Stimulated activated CD4-positive, alpha-beta T cell treated with anti-CD3 and anti-CD28 coated beads, Interleukin-2, amount 100 ng/mL, for 48 hours (primary cell): ENCODE measurements at places on chromosomes 3 and 15.

DNA sequence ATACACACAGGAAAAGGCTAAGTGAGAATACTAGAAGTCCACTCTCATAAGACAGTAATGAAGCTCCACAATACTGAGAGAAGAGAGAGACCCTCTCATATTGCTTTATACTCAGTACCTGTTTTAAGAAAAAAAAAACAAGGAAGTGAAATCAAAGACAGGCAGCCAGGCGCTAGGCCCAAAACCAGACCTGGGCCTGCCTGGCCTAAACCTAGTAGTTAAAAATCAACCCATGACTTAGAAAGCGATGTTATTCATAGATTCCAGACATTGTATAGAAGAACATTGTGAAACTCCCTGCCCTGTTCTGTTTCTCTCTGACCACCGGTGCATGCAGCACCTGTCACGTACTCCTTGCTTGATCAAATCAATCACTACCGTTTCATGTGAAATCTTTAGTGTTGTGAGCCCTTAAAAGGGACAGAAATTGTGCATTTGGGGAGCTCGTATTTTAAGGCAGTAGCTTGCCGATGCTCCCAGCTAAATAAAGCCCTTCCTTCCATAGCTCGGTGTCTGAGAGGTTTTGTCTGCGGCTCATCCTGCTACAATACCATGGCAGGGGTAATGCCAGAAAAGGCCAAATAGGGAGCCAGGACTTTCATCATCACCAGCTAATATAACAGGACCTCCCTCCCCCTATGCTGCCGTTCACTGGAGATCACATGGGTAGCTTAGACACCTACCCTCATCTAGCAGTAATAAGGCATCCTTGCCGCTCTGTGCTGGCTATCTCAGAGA lies 1294.1 kb downstream of the NSUN3 start:
- no peak for DNase-seq

DNA sequence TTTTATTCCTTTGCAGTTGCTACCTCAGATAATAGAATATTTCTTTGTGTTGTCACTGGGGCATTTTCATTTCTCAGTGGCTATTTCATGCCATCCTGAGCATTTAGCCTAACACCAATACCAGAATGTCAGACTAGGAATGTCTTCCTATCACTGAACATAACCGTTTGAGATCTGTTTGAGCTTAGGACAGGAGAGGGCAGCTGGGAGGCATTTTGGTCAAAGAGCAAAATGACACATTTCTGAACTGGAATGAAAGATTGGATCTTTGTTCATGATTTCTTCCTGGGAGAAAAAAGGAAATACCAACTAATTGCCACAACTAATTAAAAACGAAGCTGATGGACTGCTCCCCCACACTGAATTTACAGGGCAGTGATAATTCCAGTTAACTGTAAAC lies 921.3 kb upstream of the NR2F2 start:
- DNase-seq = no peak

DNA sequence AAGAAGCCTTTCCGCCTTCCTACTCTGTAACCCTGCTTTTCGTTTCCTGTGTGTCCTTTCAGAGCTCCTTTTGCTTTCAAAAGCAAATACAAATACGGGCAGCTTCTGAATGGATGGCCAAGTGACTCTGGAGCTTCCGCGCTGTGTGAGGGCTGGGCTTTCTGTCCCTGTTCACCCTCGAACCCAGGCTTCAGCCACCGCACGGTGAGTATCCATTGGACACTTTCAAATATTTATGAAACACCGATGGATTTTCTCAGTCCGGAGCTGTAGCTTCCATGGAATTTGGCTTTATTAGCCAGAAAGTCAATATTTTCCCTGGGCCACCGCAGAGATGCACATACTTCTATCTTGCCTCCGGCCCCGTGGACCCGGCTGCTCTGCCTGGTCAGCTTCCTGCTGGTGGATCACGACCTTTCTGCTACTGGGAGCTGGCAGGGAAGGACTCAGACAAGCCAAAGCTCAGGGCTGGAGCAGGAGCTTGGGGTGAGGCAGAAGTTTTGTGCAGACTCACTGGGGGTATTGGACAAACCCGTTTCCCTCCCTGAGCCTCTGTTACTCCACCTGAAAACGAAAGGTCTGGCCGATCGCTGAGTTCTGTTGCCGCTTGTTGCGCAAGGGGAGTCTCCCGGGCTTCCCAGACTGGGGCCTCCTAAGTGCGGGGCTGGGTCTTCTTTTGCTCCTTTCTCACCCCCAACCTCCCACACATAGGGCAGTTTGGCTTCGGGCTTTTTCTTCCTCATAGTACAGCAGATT lies 63.6 kb downstream of the LINGO1 start:
- no peak for DNase-seq

GRCh38 chr3:16741103-16741758 lies 136.0 kb upstream of the DAZL start:
- peak; percentile 17 for DNase-seq

- no peak for DNase-seq
These were observed 17.2 kb upstream of the PRICKLE2 start for GRCh38 chr3:64242435-64242834.

- DNase-seq = no peak
These were observed 23.3 kb downstream of the RASGRF1 start for GRCh38 chr15:79067072-79067833.

DNA sequence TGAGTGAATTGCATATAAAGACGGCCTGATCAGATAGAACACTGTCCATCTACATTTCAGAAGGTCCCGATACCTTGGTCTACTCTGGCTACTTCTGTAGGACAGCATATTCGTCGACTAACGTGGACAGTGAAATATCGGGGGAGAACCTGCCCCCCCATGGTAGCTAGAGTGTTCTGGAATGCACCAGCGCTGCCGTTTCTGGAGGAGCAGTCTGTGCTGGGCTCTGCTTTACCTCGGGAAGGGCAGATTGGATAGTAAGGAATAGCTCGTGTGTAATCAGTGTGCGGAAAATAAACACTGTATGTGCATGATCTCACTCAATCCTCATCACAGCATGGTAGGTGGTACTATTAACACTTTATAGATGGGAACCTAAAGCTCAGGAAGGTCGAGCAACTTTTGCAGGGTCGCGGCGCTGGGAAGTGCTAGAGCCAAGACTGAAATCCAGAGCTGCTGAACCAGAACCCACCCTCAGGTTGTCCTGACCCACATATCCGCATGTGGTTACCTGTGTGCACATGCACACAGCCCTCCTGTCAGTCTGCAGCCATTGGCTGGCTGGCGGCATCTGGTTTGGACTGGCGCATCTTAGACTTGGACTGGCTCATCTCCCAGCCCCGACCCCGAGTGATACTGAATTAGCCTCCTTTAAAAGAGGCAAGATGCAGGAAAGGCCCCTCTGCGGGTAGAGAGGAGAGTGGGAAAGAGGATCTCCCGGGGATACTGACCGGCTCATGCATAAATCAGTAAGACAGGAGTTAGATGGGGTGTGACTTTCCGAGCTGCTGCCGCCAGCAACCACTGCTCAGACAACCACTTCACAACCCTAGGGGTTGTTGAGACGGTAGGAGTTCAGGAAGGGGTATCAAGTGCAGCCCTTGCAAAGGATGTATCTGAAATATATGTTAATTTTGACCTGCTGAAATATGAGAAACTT lies 155.0 kb upstream of the BHLHE40 start:
- no peak for DNase-seq

DNA sequence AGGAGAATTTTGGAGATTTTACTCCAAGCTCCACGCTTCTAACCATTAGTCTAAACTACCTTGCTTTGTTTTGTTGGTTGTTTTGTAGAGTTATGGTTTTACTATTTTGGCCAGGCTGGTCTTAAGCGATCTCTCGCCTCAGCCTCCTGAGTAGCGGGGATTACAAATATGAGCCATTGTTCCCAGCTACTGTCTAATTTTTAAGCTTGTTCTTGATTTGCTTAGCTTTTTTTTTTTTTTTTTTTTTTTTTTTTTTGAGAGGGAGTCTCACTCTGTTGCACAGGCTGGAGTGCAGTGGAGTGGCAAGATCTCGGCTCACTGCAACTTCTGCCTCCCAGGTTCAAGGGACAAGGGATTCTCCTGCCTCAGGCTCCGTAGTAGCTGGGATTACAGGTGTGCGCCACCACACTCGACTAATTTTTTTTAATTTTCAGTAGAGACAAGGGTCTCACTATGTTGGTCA lies 28.5 kb downstream of the EFCAB12 start:
- no peak for DNase-seq

- no peak for DNase-seq
These were observed 3.6 kb upstream of the CD276 start for GRCh38 chr15:73680549-73680948.

DNA sequence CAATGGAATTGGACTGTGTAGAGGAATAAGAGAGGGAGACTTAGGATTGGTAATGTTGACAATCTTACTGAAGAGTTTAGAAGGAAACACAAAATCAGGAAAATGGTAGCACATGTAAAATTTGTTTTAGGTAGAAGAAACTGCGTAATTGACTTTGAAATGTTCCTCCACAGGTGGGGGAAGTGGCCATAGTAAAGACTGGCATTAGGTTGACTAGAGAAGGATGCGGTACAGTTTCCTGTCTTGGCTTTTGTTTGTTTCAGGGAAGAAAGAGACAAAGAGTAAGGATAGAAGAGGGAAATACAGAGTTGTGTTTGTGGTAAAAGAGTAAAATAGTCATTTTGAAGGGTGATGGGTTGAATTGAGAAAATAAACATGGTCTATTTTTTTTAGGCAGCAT lies 253.6 kb upstream of the ZNF717 start:
- DNase-seq = no peak

GRCh38 chr3:139460076-139460475 lies 16.2 kb downstream of the RBP2 start:
- no peak for DNase-seq

GRCh38 chr3:122081543-122082247 lies 26.5 kb downstream of the CD86 start:
- no peak for DNase-seq

- no peak for DNase-seq
These were observed 1109.1 kb downstream of the OTOL1 start for GRCh38 chr3:162605651-162606204.

- DNase-seq = no peak
These were observed 37.2 kb upstream of the DENND4A start for GRCh38 chr15:65829130-65829764.

DNA sequence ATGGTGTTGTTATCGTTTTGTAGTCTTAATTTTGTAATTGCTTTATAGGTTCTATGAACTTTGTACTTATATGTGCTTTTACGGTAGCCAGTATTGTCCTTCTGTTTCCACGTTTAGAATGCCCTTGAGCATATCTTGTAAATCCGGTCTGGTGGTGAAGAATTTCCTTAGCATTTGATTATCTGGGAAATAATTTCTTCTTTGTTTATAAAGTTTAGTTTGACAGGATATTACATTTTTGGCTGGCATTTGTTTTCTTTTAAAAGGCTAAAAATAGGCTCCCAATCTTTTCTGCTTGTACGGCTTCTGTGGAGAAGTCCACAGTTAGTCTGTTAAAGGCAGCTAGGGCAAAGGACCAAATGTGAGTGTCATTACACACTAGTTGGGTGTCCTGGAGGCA lies 36.7 kb downstream of the SPESP1 start:
- DNase-seq = no peak

DNA sequence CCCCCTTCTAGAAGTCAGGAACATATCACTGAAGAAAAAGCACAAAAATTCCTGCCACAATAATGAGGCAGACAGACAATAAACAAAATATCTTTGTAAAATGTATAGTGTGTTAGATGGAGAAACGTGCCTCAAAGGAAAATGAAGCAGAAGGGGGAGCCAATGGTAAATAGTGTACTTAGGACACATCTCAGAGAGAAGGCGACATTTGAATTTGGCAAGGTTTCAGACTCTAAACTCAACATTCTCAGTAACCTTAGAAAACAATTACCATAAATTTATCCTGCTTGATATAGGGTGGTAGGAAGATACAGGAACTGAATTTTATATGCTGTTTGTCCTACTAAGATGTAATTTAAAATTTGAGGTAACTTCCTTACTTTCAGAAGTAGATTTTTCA lies 52.6 kb upstream of the PTX3 start:
- DNase-seq = no peak

DNA sequence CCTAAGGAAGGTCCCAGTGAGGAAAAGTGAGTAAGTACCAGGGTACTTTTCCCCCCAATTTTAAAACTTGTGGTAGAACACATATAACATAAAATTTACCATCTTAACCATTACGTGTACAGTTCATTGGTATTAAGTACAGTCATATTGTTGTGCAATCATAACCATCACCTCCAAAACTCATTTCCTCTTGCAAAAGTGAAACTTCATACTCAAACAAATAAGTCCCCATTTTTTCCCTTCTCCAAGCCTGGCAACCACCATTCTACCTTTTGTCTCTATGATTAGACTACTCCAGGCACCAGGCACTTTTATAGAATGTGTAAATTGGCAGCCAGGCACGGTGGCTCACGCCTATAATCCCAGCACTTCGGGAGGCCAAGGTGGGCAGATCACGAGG lies 12.2 kb downstream of the PRC1 start:
- DNase-seq = no peak

DNA sequence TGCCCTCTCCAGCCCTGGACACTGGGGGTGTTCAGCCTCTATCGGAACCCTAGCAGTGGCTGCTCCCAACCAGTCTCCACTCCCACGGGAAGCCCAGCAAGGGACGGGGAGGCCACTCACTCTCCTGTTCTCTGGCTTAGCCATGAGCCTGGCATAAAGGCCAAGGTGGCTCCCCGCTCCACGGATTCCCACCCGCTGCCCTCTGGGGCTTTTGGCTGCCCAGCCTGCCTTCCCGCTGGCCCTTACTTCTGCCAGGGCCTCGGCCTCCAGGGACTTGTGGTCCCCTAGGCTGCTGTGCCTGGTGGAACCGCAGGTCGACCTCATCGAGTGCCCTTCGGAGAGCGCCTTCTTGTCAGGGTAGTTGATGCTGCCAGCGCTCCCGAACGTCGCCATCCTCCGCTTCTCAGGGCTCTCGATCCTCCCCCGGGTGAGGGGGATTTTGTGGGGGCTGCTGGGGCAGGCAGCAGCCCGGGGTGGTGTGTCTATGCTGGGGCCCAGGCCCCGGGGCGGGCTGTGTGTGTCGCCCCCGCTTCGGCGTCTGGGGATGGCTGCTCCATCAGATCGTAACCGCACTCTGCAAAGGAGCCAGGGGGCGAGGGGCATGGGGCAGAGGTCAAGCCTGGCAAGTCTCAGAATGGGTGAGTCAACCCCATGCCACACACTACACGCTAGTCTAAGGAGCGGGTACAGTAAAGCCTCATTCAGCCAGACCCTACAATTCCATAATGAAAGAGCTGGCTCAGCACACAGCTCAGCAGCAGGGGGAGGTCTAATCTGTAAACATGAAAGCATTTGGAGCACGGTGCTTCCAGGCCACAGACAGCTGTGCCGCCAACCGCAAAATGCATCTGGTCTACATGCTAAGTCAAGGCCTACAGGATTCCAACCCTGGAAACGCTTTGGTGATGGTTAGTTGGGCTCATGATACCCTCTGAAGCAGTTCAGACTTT lies 27.3 kb upstream of the RAD18 start:
- no peak for DNase-seq

- DNase-seq = no peak
These were observed 626.2 kb downstream of the IGSF11 start for GRCh38 chr3:118408431-118408830.

GRCh38 chr15:29774900-29775299 lies 47.4 kb downstream of the TJP1 start:
- DNase-seq = no peak
